ENCODE measurements at places on chromosomes 16 and 17. TPM values are rescaled to one million over a fixed set of nuclear protein-coding genes. Genes with fewer than 3 reads are reported as not detected.
A peak's percentile ranks its signal among the peaks of the same experiment; 100 is the strongest.

KRTAP4-6 gene
- not detected for total RNA-seq

DNASE1 gene
- 39.7 TPM for total RNA-seq

HOXB7 gene
- 0.25 TPM for total RNA-seq

CREBBP gene
- 69.2 TPM for total RNA-seq

FOXC2 gene
- not detected for total RNA-seq

GRCh38 chr16:24138024-24138423 lies 118.1 kb upstream of the CACNG3 start:
- no peaks in the 10 kb centered on the region for H3K27me3 ChIP-seq
- H3K4me3 ChIP-seq: no peak overlapping the region
- H3K27ac ChIP-seq: no peak overlapping the region
- DNase-seq: no peak
- peaks cover 31% of the 10 kb centered on the region for H3K36me3 ChIP-seq

DNA sequence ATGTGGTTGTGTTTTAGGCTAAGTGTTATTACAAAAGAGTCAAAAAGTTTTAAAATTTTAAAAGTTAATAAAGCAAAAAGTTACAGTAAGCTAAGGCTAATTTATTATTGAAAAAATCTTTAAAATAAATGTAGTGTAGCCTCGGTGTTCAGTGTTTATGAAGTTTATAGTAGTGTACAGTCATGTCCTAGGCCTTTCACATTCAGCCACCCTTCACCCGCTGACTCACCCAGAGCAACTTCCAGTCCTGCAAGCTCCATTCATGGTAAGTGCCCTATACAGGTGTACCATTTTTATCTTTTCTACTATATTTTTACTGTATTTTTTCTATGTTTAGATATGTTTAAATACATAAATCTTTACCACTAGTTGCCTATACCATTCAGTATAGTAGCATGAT lies 98.5 kb upstream of the RPRML start:
- no peak overlapping the region for H3K4me3 ChIP-seq
- H3K4me1 ChIP-seq: peaks cover 11% of the 10 kb centered on the region
- H3K27ac ChIP-seq: no peak overlapping the region
- peaks cover 18% of the 10 kb centered on the region for H3K36me3 ChIP-seq

DNA sequence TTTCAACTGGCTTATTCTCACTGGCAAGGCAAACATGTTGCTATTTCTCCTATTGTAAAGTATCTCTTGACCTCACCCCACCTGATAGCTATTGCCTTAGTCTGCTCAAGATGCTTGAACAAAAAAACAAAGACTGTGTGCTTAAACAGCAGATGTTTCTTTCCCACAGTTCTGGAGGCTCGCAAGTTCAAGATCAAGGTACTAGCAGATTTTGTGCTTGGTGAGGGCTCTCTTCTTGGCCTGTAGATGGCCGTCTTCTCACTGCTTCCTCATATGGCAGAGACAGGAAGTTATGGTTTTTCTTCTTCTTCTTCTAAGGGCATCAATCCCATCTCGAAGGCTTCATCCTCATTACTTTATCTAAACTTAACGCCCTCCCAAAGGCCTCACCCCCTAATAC lies 109.7 kb upstream of the CLEC3A start:
- H3K27ac ChIP-seq: no peak overlapping the region
- no peaks in the 10 kb centered on the region for H3K27me3 ChIP-seq
- no peaks in the 10 kb centered on the region for H3K4me1 ChIP-seq
- H3K4me3 ChIP-seq: no peak overlapping the region
- no peak for DNase-seq
- H3K36me3 ChIP-seq: no peaks in the 10 kb centered on the region

DNA sequence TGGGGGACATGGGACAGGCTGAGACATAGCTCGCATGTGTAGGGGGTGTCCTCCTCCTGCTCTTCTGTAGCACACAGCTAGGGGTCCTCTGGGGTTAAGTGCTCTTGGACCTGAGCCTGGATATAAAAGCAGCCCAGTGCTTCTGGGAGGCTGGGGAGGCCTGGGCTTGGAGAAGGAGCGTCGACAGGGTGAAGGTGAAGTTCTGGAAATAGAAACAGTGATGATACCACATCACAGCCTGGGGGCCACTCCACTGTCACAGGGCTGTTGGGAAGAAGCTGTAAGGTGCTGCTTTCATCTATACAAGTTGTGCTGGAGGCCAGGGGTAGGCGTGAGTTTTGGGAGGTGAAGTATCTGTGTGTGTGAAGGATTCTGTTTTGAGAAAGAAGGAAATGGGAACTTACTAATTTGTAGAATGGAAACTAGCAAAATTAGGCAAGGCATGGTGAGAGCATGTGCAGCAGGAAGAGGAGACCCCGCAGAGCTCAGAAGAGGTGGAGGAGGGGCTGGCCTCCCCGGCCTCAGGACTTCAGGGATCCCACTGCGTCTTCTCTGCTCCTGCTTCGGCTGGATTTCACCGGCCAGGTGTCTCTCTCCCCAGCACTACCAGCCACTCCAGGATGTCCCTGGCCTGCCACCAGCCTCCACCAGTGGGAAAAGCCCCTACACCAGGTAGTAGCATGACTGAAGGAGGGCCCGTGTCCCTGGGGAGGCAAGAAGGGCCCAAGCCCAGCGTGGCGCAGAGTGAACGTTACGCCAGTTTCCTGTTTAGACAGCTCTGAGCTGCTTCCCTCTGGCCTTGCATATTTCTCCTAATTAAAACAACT lies 19.4 kb downstream of the PLCG2 start:
- H3K4me3 ChIP-seq: peak overlapping the region; percentile 3
- no peaks in the 10 kb centered on the region for H3K36me3 ChIP-seq
- DNase-seq: peak; percentile 15
- peak overlapping the region; percentile 63 for H3K27ac ChIP-seq
- H3K4me1 ChIP-seq: peaks cover 30% of the 10 kb centered on the region

- H3K4me3 ChIP-seq: no peak overlapping the region
- H3K27me3 ChIP-seq: no peaks in the 10 kb centered on the region
- peaks cover 13% of the 10 kb centered on the region for H3K4me1 ChIP-seq
- peaks cover 4% of the 10 kb centered on the region for H3K36me3 ChIP-seq
- no peak overlapping the region for H3K27ac ChIP-seq
- no peak for DNase-seq
Measured at GRCh38 chr16:57178196-57178595, 7.6 kb downstream of the PSME3IP1 start.

- H3K27ac ChIP-seq: no peak overlapping the region
- H3K36me3 ChIP-seq: no peaks in the 10 kb centered on the region
- DNase-seq: no peak
- H3K4me1 ChIP-seq: peaks cover 8% of the 10 kb centered on the region
- H3K4me3 ChIP-seq: no peak overlapping the region
- H3K27me3 ChIP-seq: no peaks in the 10 kb centered on the region
Measured at GRCh38 chr16:23362460-23363317, 60.6 kb downstream of the SCNN1B start.

DNA sequence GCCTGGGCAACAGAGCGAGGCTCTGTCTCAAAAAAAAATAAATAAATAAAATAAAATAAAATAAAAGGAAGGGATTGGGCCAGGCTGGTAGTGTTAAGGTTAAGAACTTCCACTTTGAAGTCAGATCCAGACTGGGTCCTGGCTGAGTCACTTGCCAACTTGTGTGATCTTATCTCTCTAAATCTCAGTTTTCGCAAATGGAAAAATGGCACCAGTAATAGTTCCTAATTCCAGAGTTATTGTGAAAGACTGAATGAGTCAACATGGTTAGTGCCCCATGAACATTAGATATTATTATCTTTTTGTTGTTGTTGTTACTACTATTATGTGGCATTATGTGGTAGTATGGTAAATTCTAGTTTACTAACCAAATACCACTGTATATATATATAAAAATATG lies 188.0 kb upstream of the AXIN2 start:
- DNase-seq: no peak
- peaks cover 22% of the 10 kb centered on the region for H3K4me1 ChIP-seq
- H3K27me3 ChIP-seq: peaks cover 10% of the 10 kb centered on the region
- H3K36me3 ChIP-seq: no peaks in the 10 kb centered on the region
- H3K4me3 ChIP-seq: no peak overlapping the region

DNA sequence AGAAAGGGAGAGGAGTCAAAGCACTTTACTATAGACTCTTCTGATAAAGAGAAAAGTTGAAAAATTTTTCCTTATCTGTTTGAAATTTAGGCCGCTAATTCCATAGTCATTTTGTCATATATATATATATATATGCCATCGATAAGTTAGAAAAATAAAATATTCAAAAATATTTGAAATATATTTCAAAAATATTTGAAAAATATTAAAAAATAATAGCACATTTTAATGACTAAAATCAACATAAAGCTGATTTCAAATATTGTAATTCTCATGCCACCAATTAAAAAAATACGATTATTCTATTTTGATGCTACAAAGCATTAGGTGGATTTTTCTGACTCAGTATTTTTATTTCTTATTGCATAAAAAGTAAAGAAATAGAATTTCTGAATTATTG lies 87.1 kb downstream of the KIF2B start:
- H3K27ac ChIP-seq: no peak overlapping the region
- no peaks in the 10 kb centered on the region for H3K4me1 ChIP-seq
- H3K36me3 ChIP-seq: no peaks in the 10 kb centered on the region
- DNase-seq: no peak
- no peak overlapping the region for H3K4me3 ChIP-seq

DNA sequence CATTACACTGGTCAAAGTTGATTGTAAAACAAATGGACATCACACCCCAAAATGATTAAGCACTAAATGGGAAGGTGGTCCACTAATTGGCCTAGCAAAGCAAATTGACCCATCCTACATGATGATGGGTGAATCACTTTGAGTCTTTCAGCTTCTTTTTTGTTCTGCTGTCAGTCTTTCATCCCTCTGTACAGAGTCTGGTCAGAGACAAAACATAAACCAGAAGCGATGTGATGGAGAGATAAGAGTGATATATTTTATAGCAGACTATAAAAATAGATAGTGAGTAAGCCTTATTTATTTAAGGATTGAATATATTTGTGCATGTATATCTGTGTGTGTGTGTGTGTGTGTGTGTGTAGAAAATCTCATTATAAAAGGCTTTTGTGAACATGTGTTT lies 618.4 kb upstream of the SOX9 start:
- H3K4me1 ChIP-seq: no peaks in the 10 kb centered on the region
- H3K27ac ChIP-seq: no peak overlapping the region
- no peak for DNase-seq
- no peaks in the 10 kb centered on the region for H3K36me3 ChIP-seq
- no peaks in the 10 kb centered on the region for H3K27me3 ChIP-seq

- H3K27me3 ChIP-seq: no peaks in the 10 kb centered on the region
- peaks cover 5% of the 10 kb centered on the region for H3K4me1 ChIP-seq
- H3K36me3 ChIP-seq: peaks cover 59% of the 10 kb centered on the region
Measured at GRCh38 chr17:57391076-57391825, 134.9 kb downstream of the MSI2 start.

All from activated CD4-positive, alpha-beta T cell treated with anti-CD3 and anti-CD28 coated beads, Interleukin-2, amount 10 ng/mL, durations not matched to agents 7 days and 5 days (primary cell).